Central memory CD4-positive, alpha-beta T cell (primary cell): ENCODE measurements at places on chromosomes 3 and 15.

DNA sequence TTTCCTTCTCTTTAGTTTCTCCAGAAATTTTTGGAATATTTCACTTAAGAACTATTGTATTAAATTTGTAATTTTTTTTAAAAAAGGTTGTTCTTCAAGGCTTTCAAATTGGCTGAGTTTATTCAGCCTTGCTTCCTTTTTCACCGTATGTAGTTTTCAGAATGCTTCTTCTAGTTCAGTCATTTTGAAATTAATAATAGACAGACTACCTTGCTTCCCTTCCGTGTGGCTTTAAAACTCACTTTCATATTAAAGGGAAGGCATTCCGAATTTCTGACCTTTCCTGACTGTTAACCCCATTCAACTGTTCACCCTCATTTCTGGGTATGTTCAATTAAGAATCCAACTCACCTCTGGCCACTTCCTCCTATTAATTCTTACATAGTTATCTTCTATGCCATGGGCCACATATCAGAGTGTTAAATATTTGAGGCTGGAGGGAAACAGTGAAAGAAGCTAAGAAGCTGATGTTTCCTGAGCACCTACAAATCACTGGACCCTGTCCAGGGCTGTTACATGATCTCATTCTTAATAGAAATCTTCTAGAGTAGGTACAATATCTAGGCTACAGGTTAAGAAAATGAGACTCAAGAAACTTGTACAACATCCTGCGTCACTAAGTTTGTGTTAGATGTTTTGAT is 237.5 kb downstream of the P3H2 start:
- DNase-seq, result no peak

GRCh38 chr15:86311568-86312280 is 232.1 kb downstream of the AGBL1 start:
- DNase-seq, result no peak

DNA sequence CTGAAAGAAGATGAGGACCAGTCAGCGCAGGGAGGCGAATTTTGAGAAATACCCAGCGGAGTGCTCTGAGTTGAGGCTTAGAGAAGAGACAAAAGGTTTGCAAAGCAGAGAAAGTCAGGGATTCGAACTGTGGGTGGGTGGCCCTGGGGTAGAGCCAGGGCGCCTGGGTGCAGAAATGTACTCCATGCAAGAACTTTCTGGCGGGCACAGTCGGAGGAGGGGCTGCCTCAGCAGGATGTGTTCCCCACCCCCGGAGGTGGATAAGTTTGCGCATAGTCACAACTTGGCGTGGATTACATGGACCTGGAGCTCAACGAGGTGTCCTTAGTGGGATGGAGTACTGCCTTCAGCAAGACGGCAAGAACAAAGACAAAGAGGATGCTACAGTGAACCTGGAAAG is 117.3 kb upstream of the ALDH1A3 start:
- DNase-seq, result no peak

DNA sequence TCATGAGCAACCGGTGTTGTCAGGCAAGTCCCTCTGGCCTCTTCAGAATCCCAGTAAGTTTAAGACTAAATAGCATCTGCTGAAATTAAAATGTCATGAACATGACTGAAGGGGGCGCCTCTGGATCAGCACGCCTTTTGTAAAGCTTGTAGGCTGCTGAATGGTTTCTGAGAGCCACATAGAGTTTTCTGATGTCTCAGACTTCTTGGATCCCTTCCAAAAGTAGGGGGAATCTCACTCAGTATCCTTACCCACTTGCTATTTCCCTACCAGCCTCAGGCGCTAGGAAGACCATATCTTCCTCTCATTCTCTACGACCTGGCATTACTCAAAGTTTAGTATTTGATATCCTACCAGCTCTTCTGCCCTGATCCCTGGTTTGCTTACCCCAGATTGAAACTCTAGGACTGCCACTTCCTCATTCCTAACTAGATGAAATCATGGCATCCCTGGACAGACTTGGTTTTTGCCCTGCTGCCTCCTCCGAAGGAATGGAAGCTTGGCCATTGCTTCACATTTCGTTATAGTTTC is 62.7 kb upstream of the CD47 start:
- peak; percentile 40 for DNase-seq

DNA sequence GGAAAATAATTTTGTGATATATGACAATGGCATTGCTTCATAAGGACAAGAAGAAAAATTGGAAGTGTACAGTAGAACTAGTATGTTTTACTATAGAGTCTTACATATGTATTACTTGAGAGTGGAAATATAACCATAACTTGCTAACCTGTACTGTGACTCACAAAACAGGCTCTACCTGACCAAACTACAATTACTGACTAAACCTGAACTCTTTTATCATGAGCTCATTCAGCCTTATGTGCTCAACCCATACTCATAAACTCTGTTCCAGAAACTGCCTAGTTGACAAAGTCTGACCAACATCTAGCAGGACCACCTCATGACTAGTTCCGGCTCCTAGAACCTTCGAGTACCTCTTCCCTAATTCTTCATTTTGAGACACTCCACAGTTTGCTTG is 6.3 kb downstream of the CDIN1 start:
- DNase-seq, result no peak

DNA sequence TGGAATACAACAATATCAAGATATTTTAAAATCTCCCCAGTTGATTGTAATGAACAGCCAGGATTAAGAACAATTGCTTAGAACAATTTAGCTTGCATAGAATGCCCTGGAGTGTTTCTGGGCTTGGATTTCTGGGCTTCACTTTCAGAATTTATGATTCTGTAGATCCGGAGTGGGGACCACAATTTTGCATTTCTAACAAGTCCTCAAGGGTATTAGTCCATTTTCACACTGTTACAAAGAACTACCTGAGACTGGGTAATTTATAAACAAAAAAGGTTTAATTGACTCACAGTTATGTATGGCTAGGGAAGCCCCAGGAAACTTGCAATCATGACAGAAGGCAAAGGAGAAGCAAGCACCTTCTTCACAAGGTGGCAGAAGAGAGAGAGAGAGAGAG is 54.3 kb upstream of the MYRIP start:
- DNase-seq, result no peak

GRCh38 chr3:26687466-26687865 is 64.9 kb downstream of the LRRC3B start:
- DNase-seq, result no peak

GRCh38 chr15:91407269-91407889 is 307.3 kb downstream of the SV2B start:
- peak; percentile 20 for DNase-seq

GRCh38 chr3:153209596-153209995 is 47.6 kb downstream of the RAP2B start:
- no peak for DNase-seq

GRCh38 chr15:40941528-40942336 is 11.5 kb upstream of the CHAC1 start:
- peak; percentile 67 for DNase-seq

GRCh38 chr3:20334842-20335241 is 148.8 kb upstream of the SGO1 start:
- DNase-seq, result no peak

DNA sequence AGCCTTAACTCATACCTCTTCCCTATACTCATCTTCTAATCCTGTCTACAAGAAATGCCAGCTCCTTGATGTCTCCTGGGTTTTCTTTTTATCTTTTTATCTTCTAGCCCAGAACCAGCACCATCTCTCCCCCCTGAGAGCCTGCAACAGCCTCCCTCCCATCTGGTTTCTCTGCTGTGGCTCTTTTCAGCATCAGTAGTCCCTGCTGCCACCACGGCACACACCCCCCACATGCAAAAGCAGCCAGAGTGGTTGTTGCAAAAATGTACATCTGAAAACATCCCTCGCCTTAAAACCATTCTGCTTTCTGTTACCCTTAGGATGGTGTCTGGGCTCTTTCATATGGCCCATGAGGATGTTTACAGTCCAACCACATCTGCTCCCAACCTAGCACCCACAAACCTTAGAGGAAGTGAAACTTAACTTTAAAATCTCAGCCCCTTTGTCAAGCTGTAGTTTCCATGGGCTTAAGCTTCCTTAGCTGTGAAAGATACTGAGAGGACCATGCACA is 775 bp downstream of the TTC21A start:
- peak; percentile 53 for DNase-seq

DNA sequence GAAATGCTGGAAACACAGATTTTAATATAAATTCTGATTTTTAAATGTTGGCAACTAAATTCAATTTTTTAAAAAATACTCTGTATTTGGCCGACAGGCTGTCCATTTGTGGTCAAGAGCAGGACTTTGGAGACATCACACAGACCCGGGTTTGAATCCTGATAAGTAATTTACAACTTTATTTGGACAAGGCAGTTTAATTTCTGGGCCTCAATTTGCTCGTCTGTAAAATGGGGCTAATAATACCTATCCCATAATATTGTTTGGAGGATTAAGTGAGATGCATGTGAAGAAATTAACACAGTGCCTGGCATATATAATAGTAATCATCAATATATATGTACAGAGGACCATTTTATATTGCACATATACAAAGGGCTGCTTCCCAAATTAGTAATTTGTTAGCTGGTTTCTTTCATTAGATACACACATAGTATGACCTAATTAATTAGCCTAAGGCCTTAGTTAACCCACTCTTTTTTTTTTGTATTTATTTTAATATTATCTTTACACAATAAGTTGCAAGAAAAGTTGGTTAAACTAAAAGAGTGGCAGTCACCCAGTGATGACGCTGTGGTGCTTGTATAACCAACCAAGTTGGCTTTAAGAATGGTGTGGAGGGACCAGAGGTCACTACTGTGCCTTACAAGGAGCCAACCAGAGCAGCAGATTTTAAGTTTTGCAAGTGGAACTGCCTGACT is 665 bp downstream of the PIGB start:
- DNase-seq, result no peak

DNA sequence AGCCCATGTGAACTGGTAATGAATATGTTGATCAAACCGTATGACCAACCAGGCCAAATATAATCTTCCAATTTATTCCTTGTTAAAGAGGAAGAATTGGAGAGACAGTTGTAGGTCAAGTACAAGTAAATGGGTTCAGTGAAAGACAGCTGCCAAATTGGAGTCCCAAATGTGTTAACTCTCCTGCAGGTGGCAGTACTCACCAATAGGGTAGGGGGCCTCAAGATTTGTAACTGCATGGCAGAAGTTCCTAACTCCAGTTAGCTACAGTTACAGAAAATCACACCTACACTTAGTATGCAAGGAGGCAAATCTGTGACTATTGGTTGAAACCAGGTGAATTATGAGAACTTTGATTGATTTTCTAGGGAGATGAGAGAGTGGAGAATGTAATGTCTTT is 278.0 kb downstream of the ZBBX start:
- no peak for DNase-seq

DNA sequence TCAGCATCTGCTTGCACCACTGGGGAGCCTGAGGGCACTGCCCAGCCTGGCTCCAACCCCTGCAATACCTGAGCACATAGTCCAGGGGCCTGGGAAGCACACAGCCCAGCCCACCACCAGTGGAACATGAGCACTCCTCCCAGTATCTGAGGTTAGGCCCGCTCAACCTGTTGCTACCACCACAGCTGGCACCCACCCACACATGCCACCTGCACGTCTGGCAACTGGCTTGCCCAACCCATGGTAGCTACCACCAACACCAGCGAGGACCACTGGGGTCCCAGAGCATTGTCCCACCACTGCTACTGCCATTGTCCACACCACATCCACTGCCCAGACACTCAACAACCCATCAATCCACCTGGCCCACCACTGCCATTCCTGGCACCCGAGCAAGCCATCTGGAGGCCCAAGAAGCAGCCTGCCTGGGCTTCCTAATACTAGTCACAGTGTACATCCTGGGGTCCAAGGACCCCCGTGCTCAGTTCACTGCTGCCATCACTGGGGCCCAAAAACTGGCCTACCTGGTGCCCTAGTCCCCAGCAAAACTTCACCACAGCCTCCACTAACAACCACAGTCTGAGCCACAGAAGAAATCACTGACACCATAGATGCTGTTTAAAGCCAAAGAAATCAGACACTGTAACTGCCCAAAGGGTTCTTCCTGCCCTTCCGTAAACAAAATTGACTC is 62.1 kb upstream of the TBC1D23 start:
- DNase-seq, result no peak

DNA sequence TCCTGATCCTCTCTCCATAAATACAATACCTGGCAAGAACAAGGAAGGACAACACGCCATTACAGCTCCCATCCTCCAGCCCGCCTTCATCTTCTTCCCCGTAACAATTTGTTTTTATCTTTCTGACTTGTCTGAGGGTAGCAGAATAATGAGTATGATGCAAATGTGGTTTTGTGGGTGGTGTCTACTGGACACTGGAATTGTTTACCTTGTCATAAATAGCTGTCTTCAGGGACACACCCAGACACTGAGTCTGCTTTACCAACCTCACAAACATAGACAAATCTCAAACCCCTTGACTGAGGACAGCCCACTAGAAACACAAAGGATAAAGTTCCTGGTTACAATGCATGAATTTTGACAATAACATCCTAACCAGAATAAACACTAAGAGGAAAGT is 13.4 kb downstream of the WDR72 start:
- no peak for DNase-seq

DNA sequence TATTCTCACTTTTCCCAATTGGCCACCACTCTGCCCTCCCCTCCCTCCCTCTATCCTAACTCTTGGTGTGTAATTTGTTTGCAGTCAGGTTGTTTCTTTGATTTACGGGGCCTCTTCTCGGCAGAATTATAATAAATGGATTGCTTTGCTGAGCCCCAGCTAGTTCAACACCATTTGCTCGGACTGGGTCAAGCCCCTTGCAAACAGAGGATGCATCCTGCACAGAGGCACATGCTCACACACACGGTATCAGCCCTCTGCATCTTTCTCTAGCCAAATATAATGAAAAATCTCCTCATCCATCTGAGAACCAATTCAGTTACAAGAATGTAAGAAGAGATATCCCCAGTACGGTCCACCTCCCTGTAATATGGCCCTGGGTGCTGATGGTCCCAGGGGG is 97.7 kb downstream of the EPHB1 start:
- DNase-seq, result no peak

DNA sequence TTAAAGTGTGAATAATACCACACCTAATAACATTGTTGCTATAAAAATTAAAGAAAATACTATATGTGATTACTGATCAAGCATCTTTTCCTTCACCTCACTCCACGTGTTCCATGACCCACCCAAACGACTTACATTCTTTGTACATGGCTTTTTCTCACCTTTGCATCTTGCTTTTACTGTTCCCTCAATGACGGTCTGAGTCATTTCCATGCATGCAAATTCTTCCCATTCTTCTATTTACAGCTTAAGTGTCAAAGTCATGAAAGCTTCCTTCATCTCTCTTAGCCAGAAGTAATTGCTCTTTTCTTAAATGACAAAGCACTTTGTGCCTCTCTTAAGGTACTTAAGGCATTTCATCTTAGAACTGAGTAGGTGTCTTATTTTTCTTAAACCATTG is 64.0 kb downstream of the GREM1 start:
- no peak for DNase-seq

GRCh38 chr15:85495544-85495943 is 115.1 kb downstream of the AKAP13 start:
- no peak for DNase-seq

GRCh38 chr15:92670621-92671020 is 15.0 kb upstream of the FAM174B start:
- DNase-seq, result no peak

- DNase-seq, result no peak
These were observed 697.1 kb upstream of the ARPP21 start for GRCh38 chr3:34942256-34942655.

- no peak for DNase-seq
These were observed 37.4 kb upstream of the MRPL3 start for GRCh38 chr3:131540143-131540542.
